Stimulated activated CD8-positive, alpha-beta memory T cell treated with anti-CD3 and anti-CD28 coated beads, Interleukin-15, amount 100 ng/mL, for 24 hours (primary cell): ENCODE measurements at places on chromosomes 13 and 19.

- DNase-seq: no peak
These were observed 25.9 kb downstream of the GRIN2D start for GRCh38 chr19:48419158-48419920.

- DNase-seq: no peak
These were observed 20.2 kb downstream of the POLR1D start for GRCh38 chr13:27641711-27642502.

DNA sequence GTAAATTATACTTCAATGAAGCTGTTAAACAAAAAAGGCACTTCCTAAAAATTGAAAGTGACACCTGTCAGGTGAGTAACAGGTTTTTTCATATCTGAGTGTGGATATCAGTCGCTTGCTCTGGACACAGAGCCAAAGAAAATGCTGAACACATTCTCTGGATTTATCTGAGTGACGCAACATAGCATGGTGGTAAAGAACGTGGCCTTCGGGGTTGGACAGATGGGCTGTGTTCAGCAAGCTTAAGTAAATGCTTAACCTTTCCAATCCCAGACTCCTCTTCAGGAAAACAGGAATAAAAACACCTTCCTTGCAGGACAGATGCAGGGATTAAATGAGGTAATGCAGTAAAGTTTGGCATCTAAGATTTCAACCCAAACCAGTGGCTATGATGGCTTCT is 132.0 kb downstream of the FOXO1 start:
- no peak for DNase-seq

DNA sequence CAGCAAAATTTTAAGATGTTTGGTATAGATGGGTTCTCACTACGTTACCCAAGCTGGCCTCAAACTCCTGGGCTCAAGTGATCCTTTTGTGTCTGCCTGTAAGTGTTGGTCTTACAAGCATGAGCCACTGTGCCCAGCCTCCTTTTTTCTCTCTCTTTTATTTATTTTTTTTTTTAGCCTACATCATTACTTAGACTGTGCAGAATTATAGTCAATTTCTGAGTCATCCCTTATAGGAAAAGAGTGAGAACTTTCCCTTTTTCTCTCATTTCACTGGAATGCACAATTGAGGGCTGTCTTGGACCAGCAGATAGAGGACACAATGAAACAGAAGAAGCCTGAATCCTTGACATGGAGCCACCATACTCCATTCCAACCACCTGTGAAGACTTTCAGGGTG is 13.3 kb downstream of the TSKS start:
- DNase-seq: no peak

DNA sequence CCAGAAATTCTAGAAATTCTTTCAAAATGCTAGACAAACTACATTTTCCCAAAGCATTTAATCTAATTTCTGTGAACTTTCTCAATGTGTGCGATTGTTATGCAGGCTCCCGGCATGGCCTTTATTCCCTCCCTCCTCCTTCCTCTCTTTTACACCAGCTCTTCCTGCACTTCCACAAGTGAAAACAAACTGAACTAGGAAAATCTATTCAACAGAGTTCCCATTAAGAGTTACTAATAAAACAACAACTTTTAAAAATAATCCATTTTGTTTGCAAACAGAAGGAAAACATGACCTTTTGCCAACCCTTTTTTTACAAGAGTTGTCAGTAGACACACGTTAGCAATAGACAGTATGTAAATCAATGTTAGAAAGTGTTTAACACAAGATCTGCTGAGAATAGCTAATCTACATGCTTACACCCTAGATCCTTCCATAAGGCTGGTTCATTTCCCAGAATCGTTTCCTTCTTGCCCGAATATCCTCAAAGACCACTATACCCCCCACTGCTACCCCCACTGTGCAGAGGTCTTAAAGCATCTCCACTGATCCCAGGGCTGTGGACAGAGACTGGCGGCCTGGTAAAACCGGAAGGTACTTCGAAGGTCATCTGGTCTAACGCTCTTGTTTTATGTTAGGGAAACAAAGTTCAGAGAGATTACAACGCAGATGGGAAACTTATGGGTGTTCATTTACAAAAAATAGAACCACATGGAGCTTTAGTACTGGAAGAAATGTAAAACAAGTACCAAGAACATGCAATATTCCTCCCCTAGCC is 98.0 kb downstream of the FOXO1 start:
- no peak for DNase-seq

- no peak for DNase-seq
These were observed 1.7 kb upstream of the ANKRD10 start for GRCh38 chr13:110916301-110917142.

GRCh38 chr13:92547266-92547665 is 679.3 kb upstream of the GPC6 start:
- DNase-seq: no peak

- DNase-seq: no peak
These were observed 55.0 kb upstream of the EEF1AKMT1 start for GRCh38 chr13:20828539-20829364.

GRCh38 chr13:51349016-51349415 is 9.5 kb downstream of the SERPINE3 start:
- no peak for DNase-seq

GRCh38 chr13:79512950-79513349 is 32.0 kb downstream of the NDFIP2 start:
- DNase-seq: no peak

DNA sequence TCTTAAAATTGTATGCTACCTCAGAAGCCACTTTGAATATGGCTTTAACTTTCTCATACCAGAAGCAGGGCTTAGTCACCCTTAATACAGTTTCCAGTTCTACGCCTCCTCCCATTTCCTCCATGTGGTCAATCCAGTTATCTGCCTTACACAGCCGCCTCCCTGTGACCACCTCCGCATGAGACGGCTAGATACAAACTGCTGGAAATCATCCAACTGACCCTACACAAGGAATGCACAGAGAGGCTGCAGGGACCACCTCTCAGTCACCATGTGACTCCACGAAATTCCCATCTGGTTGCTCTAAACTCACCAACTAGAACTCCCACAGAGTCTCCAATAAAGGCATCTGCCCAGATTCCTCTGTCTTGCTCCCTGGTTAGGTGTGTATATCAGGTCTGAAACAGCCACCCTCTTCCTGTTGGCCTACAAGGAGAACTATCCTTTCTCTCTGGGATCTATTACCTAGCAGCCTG is 6.8 kb downstream of the ZNF564 start:
- DNase-seq: no peak

DNA sequence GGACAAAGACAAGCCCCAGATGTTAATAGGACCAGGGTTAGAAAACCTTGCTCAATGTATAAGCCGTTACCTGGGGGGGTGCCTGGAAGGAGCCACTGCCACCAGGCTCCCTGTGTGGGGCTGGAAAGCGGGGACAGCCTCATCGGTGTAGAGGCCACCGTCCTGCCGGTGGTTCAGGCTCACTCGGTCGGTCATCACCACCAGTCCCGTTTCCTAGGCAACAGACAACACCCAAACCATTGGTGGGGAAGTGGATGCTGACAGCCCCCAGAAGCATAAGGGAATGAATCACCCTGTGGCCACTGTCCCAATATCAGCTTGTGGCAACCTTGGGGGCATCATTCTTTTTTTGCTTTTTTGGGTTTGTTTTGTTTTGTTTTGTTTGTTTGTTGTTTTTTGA is 55.8 kb downstream of the CPAMD8 start:
- DNase-seq: no peak

GRCh38 chr13:19782049-19782726 is 557 bp downstream of the PSPC1 start:
- peak; percentile 20 for DNase-seq

DNA sequence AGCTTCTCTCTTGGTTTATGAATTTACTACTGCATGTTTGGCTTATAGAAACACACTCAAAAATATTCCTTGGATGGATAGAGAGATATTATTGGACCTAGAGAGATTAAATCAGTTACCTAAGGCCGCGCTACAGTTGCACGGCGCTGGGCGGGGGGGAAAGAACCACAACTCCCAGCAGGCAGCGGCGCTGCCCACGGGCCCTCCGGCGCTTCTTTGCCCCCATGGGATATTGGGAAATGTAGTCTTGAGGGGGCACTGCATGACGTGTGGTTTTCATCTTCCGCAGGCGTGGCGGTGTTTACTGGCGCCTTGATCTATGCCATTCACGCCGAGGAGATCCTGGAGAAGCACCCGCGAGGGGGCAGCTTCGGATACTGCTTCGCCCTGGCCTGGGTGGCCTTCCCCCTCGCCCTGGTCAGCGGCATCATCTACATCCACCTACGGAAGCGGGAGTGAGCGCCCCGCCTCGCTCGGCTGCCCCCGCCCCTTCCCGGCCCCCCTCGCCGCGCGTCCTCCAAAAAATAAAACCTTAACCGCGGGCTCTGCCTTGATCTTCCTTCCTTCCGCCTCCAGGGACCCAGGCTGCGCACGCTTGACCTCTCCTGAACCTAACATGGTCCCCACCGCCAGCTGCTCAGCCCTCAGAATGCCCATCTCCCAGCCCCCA is 4.8 kb downstream of the EMP3 start:
- peak; percentile 53 for DNase-seq

DNA sequence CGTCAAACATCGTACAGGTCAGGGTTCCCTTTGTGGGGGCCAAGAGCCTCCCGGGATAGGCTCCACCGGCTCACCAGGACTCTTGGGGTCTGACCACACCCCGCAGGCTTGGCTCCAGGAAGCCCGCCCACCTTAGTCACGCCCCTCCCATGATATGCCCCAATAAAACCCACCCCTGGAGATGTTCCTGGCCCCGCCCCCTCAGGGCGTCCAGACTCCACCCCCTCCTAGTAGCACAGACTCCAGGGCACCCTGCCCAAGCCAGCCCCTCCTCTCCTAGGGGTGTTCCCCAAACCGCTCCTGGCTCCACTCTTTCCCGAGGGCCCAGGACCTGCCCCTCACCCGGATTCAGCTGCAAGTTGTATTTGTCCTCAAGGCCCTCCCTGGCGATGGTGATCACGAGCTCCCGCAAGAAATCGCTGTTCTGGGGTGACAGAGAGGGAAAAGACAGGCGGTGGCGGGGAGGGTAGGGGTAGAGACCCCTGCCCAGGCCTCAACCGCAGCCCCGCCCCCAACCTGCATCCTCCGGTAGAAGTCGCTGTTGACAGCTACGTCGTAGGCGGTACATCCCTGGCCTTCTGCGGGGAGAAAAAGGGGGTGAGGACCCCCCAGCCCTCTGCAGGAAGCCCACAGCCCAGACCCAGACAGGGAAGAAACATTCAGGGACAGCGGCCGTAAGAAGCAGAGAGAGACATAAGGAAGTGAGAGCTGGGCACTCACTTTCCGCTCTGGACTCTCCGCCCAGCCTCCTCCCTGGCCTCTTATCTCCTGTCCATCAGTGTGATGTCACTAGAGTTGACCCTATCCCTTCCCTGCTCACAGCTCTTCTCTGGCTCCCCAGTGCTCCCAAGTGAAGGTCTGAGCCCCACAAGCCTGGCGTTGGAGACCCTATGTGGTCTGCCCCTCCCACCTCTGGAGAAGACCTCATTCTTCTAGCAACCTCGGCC is 3.9 kb downstream of the PIH1D1 start:
- DNase-seq: no peak

GRCh38 chr13:64457976-64458375 is 2772.2 kb downstream of the PCDH9 start:
- DNase-seq: no peak

DNA sequence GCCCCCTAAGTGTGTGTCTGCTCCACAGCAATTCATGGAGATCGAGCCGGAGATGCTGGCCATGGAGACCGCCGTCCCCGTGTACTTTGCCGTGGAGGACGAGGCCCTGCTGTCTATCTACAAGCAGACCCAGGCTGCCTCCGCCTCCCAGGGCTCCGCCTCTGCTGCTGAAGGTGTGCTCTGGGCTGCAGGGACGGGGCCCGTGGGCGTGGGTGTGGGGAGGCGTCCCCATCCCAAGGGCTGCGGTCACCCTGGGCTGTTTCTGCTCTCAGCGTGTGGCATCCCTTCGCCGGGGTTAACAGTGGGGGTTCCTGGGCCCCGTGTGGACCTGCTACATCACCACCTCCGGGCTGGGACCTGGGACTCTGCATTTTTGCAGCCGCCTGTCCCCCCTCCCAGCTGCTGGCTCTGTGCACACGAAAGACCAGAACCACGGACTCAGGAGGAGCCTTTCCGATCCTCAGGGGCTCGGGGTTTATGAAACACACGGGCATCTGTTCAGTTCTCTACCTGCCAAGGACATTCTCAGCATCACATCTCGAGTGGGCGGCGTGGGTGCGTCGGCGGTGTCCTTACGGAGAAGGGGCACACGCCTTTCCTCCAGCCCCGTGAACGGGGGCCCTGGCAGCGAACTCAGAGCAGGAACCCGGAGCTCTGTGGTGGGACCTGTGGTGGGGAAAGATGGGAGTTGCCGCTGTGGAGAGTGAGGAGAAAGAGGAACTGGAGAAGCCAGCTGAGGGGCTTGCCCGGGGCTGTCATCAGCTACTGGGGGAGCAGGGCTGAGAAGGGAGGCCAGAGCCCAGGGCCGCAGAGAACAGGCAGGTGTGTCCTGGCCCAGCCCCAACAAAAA is 7.8 kb downstream of the NCLN start:
- no peak for DNase-seq

DNA sequence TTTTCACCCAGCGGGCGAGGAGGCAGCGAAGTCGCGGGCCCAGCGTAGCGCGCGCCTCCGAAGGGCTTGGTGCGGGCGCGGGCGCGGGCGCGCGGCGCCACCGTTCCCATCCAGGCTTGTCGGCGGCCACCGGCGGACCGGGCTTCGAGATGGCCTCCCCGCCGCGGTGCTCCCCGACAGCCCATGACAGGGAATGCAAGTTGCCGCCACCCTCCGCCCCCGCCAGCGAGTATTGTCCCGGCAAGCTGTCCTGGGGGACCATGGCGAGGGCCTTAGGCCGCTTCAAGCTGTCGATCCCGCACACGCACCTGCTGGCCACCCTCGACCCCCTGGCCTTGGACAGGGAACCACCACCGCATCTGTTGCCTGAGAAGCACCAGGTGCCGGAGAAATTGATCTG is at the start of gene WDR88:
Gene WDR88 (plus strand): TSS at position 94 of the 400 bp plus-strand sequence. CDS start 56 bp downstream, at position 150.
- DNase-seq: no peak

GRCh38 chr19:10655457-10656312 is 1.5 kb downstream of the ILF3 start:
- no peak for DNase-seq

- peak; percentile 59 for DNase-seq
These were observed at the start of gene ZNF790 for GRCh38 chr19:36837906-36838783. Gene ZNF790, minus strand, starts transcription at chr19:36838387. Its CDS starts 12,768 bp downstream, at chr19:36825619.

GRCh38 chr13:31005066-31005465 is 72.6 kb downstream of the TEX26 start:
- DNase-seq: no peak

- DNase-seq: no peak
These were observed 351.0 kb upstream of the PCDH20 start for GRCh38 chr13:61766667-61767058.

- no peak for DNase-seq
These were observed 810.2 kb downstream of the UQCRFS1 start for GRCh38 chr19:28402701-28403290.

GRCh38 chr19:2413629-2414028 is 13.8 kb downstream of the TIMM13 start:
- DNase-seq: no peak

DNA sequence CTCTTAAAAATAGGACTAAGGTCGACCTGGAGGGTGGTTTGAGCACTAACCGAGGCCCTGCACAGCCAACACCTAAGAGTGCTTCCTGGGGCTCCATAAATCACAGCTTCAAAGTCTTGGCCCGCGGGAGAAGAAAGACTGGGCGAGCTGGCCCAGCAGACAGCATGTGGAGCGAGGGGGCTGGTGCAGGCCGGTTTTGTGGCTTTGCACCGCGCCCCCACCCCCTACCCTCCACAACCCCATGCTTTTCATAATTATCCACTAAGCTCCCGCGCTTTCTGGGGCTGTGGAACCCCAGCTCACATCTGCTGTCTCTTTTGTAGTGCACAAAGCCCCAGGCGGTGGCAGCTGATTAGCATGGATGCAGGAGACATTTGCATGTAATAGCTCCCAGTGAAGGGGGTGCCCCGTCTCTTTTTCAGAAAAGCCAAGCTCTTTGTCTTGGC is 17.1 kb downstream of the CARM1 start:
- DNase-seq: no peak

GRCh38 chr13:27971236-27971645 is 2.1 kb upstream of the CDX2 start:
- no peak for DNase-seq
